Stimulated activated CD8-positive, alpha-beta memory T cell treated with anti-CD3 and anti-CD28 coated beads, Interleukin-7, amount 100 ng/mL, for 1 hour (primary cell): ENCODE measurements at places on chromosomes 16 and 17.

DNA sequence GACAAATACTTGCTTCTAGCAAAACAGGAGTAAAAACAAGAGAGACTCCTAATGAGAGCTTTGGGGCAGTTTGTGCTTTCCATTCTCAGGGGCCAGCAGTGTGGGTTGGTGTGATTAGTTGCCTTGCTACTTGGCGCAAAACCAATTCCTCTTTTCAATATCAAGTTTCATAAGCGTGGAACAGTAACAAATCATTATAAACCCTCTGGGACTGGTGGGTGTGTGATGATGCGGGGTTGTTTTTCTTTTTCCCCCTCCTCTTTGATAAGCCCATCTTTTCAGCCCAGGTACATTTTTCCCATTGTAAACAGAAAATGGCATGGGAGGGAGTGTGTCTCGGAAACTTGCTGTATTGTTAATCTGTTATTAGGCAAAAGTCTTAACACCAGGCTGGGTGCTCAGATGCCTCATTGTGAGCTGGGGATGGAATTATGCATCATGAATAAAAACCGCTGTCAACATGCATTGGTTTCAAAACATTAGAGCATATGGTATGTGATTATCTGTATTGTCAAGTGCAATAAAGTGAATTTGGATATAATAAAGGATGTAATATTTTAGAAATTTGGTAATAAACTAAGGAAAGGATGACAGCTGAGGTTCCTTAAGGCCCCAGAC is 166.4 kb downstream of the CCDC182 start:
- DNase-seq = no peak

GRCh38 chr17:50831471-50831928 is 3.9 kb upstream of the WFIKKN2 start:
- no peak for DNase-seq

DNA sequence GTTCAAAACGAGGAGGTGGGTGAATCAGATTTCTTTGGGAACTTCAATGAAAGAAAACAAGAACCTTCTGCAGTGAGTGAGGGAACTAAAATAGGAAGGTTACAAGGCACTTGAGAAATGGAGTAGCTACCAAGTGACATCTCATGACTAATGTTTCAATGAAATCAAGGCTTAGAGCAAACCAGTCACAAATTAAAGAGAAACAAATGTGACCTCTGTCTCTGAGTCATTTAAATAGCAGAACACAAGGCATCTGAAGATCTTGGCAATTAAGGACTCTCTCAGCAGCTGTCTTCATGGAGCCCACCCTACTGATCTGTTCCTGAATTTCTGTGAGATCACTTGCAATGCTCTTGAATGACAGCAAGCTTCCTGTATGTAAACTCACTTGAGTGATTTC is 109.5 kb downstream of the CDH11 start:
- no peak for DNase-seq

DNA sequence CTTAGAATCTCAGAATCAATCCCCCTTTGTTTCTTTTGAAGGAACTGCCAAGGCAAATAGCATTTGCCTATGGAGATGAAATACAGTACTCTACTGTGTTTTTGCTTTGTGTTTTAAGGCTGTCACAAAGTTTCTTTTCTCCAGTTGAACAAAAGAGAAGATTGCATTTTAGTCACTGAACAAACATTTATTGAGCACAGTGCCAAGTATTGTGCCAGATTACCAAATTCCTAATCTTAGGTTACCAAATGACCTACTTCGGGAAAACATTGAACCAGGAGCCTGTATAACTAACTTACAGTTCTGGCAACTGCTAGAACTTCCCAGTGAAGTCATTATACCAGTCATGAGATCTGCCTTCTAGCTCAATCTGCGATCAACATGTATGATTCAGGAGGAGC is 3.0 kb upstream of the UBB start:
- no peak for DNase-seq

DNA sequence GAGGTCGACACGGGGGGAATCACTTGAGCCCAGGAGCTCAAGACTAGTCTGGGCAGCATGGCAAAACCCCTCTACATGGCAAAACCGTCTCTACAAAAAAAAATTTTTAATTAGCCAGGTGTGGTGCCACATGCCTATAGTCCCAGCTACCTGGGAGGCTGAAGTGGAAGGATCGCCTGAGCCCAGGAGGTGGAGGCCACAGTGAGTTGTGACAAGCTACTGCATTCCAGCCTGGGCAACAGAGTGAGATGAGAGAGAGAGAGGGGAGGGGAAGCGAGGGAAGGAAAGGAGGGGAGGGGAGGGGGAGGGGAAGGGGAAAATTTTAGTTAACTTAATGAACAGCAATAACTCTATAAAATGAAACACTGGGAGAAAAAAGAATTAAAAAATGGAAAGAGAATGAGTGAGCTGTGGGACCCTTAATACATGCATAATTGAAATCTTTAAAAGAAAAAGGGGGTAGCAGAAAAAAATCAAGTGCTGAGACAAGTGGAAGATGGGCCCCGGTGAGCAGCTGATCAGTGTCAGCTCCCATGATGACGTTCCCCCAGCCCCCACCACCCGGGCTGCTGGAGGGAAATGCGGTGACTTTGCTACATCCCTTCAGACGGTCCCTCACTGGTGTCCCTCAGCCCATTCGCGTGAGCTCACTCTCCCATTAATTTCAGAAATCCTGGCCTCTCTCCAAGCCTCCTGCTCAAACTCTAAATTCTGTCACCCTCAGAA is 2.7 kb downstream of the ASGR2 start:
- no peak for DNase-seq

DNA sequence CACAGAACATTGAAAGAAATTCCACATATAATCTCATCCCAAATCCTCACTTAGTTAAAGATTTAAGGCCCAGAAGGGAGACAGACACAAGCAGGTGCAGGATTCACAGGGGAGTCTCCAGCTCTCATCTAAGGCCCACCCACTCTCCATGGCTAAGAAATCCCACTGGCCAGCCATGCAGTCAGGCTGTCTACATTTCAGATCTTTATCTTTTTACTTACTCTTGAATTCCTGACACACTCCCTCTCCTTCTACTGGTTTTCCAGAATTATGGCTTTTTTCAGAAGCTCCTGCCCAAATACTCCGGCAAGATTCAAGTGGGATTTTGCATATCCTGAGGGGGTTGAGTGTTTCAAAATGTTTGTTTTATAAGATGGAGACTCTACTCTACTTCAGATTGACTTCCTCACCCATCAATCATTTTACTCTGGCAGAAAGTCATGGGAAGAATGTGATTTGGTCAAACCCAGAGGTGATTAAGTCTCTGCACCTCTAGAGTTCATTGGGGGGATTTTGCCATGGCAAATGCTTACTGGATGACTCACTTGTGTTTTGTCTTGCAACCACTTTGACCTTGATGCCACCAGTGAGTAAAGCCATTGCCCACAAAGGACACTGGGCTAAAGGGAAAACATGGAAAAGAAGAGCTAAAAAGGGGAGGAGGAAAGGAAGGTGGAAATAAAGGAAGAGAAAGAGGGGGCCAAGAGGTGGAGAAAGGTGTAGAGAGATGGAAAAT is 688.8 kb upstream of the SALL1 start:
- DNase-seq = no peak

DNA sequence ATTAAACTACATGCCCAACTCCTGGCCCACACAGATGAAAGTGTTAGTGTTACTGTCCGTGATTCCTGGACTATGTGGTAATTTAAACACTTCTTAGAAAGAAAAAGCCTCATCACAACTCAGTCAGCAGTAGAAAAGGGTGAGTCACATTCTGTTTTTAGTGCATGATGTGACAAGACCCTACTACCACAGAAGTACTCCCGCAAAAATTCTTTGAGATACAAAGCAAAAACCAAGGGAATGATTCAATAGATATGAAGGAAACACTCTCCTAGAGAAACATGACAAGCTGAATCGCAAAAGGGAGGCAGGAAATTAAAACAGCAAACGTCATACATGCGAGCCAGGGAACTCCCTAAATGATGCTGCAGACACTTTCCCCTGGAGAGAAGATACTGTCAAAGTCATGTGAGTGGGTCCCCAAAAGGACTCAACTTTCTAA is 14.4 kb downstream of the SNN start:
- DNase-seq = no peak

GRCh38 chr17:76480632-76481031 is 13.2 kb downstream of the AANAT start:
- DNase-seq = no peak

DNA sequence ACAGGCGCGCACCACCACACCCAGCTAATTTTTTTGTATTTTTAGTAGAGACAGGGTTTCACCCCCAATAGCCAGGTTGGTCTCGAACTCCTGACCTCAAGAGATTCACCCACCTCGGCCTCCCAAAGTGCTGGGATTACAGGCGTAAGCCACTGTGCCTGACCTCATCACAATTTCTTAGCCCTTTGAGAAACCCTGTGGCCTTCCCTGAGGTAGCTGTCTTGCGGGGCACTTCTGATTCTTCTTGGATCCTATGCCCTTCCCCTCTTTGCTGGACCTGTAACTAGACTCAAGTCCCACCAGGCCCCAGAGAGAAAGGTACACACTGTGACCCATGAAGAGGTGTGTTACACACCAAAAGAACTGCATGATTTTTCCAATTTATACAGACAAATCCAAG is 13.5 kb upstream of the CETP start:
- DNase-seq = no peak

DNA sequence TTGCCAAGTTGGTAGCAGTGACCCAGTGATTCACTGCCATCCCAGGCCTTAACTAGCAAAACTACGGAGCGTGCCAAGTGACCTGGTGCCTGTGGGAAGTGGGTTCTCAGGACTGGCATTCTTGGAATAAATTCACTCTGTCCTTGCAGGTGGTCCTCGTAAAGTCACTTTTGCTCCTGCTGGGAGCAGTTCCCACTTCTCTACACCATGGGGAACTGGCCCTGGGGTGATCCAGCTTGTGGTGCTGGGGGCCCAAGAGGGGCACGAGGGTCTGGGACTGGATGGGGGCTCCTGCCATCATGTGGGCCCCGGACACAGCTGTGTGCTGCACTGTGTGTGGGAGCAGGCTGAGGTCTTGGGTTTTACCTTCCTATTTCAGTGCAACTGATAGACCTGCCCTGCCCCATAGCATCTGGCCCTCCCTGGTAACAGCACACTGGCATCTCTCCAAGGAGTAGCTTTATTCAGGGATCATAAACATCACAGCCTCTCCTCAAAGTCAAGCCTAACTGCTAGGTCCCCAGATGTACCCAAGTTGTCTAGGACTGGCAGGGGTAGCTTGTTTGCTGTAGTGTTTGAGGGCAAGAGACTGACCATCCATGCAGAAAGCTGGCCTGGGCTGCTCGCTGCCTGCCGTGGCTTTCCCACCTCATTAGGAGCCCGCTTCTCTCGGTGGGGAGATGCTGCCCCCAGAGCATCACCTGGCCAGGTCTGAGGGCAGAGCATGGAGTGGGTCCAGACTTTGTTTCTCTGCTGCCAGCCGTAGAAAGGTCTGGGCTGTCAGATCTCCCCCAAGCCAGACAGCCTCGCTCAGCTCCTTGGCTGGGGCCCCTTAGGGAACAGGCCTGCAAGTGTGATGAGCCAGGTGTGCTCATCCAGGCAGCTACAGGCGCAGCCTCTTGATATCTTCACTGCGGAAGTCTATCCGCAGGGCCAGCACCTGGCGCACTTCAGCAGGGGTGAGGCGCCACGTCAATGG is 26.0 kb downstream of the FCSK start:
- no peak for DNase-seq
